ENCODE measurements at places on chromosomes 6 and 20.

DNA sequence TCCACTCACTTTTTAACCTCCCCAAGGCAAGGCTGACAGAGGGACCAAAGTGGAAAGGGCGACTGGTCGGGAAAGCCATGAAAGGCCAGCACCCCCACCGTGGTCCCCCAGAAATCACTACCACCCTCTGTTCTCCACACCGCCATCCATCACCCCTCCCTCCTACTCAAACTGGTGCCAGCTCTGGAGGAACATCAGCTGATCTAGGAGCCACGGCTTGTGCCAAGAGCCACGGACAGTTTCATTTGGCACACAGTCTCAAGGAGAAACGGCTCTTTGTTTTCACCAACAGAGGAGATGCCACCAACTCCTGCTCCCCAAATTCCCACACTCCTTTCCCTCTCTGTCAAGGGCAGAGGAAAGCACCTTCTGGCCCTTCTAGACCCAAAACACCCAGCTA lies 26.0 kb downstream of the TBC1D7 start:
- no peak for DNase-seq

- DNase-seq = no peak
Measured at GRCh38 chr6:15829156-15829555, 166.3 kb upstream of the DTNBP1 start.

DNA sequence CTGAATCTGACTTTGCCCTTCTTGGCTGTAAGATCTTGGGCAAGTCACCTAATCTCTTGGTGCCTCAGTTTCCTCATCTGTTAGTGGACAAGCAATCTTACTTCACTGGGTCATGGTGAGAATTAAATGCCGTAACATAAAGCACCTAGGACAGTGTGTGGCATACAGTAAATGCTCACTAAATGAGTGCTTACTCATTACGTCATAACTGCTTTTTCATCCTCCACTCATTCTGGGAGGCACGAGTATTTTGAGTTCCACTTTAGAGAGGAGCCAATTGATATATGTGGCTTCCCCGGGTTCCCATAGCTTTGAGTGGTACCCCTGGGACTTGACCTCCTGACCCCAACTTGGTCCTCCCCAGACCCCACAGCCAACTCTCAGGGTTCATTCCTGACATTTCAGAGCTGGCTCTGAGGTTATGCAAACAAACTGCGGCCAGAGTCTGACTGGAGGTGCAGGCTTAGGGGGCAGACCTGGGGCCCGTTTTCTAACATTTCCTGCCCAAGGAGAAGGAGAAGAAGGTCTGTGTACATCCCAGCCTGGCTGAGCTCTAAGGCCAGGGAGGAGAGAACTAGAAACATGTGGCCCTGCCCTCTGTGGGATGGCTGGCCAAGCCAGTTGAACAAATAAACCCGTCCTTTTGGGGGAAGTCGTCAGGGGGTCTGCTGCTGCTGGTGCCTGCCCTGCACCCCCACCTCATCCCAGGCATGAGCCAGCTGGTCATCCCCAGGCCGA lies 5.8 kb downstream of the ANGPT4 start:
- DNase-seq = no peak

GRCh38 chr20:19921284-19921793 lies 95.8 kb upstream of the NAA20 start:
- no peak for DNase-seq

- peak; percentile 65 for DNase-seq
Measured at GRCh38 chr20:21235484-21236445, 67.4 kb upstream of the XRN2 start.

DNA sequence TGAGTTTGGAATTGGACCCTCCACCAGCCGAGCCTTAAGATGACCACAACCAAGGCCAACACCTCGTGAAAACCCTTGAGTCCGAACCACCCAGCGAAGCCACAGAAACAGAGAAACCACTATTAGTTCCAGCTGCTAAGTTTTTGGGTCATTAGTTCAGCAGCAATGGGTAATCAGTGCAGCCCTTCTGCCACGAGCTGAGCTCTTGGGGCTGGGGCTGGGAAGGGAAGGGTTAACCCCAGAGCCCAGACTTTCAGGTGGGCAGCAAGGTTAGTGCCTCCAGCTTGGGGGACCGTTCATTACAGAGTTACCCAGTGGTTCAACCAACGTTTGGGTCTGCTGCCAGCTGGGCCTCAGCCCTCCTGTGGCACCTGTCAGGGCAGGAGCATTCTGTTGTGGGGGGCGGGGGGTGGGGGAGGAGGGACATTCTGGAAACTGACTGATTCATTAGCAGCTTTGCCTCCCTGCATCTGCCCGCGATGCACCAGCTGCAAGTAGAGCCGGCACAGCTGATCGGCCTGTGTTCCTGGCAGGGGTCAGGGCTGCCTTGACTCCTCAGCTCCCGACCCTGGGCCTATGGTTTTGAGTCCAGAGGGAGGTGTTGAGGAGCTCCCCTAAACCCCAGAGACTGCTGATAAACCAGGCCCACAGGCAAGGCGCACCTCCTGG lies 52.7 kb downstream of the TGM2 start:
- DNase-seq = peak; percentile 40

DNA sequence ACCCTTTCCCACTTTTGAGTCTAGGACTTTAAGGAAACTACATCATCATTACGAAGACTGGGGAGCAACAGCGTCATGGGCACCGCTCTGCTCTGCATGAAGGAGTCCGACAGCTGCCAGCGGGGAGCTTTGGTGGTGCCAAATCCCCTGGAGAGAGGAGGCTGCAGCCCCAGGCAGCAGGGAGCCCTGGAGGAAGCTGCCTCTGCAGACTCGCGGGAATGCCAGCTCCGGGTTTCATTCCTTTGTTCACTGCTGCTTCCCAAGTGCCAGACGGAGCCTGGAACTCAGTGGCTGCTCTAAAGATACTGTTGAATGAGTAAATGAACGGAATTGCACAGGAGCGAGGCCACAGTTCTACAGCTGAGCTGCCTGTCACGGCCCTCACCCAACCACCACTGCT lies 196.5 kb upstream of the THBS2 start:
- DNase-seq = no peak

DNA sequence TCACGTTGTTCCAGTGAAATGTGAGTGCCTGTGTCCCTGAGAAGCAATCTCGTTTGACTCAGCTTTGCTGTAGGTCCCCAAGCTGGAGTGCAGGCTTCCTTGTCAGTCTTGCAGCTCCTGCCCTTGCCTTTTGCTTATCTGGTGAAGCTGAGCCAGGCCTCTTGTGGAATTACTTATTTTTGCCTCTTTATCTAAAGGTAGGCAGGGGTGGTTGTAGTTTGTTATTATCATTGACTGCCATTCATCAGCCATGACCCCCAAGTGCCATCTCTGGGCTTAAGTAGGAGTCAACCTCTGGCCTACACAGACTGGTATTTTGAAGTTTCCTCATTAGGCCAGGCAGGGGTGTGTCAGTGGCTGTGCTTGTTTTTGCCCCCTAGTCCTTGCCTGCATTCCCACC lies 2.1 kb downstream of the TMEM14B start:
- no peak for DNase-seq

DNA sequence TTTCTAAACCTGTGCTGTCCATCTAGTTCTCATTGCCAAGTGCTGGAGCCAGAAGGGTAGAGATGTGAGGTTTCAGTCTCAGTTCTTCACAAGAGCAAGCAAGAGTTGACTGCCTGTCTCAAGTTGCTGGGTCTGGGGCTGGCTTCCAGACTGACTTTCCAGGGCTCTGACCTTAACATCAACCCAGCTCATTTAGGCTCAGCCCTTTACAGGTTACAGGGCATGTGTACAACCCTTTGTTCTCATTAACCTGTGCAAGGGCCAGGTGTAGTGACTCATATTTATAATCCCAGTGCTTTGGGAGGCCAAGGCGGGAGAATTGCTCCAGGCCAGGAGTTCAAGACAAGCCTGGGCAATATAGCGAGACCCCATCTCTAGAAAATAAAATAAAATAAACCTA lies 30.6 kb downstream of the FITM2 start:
- DNase-seq = no peak

- DNase-seq = peak; percentile 35
Measured at GRCh38 chr6:81995548-81996289, 243.2 kb upstream of the TENT5A start.
